ENCODE measurements at places on chromosomes 5 and 9.

DNA sequence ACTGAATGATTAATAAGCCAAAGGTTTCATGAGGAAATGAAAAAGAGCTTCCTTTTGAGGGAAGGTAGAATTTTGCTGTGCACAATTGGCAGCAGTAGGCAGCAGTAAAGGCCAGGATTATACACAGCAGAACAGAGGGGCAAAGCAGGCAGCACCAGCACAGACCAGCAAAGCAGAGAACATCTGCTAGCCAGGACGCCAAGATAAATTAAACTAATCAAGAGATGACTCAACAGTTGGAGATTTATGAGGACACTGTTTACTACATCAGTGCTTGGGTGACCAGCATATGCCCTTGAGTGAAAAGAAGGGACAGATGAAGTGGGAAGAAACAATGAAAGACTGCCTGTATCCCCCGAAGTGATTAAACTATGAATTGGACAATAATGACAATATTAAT, 871.4 kb upstream of the CDH10 start:
- no peak for DNase-seq

DNA sequence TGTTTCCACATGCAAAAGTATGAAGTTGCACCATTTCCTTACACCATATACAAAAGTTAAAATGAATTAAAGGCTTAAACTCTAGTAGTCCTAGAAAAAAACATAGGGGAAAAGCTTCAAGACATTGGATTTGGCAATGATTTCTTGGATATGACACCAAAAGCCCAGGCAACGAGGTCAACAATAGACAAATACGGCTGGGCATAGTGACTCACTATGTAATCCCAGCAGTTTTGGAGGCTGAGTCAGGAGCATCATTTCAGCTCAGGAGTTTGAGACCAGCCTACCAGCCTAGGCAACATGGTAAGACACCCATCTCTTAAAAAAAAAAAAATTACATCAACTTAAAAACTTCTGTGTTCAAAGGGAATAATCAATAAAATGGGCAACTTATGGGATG, 30.9 kb upstream of the SREK1 start:
- no peak for DNase-seq

DNA sequence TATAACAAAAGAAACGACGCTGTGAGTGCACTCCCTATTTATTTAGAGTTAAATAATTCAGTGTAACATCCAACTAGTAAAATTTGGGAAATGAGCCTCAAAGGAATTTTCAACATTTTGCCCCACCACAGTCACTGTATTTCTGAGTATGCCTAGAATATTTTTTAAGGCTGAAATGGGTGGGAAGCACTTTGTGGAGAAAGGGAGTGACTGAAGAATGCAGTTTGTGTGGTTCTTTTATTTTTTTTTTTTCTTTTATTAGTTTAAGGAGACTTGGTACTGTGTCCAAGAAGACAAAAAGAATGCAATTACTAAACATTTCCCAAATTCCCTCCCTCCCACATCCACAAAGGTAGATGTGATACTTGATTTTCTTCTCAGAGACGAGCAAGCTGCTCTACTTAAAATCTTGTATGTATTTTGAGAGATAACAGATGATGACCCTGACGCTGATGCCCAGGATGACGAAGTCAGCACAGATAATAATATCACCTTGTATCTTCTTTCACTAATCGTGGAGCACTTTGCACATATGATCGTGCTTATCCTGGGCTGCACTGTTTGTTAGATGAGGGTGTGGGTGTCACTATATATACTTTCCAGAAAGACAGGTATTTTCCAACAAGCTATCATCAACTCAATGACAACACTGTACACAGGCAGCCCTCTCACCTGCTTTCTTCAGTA, 586.3 kb downstream of the RAB3C start:
- DNase-seq: no peak

- no peak for DNase-seq
Measured at GRCh38 chr5:78050888-78051287, 243.6 kb downstream of the AP3B1 start.

- no peak for DNase-seq
Measured at GRCh38 chr5:132050661-132051552, 9.5 kb upstream of the IL3 start.

GRCh38 chr5:76451031-76451701, 48.1 kb downstream of the IQGAP2 start:
- peak; percentile 19 for DNase-seq

DNA sequence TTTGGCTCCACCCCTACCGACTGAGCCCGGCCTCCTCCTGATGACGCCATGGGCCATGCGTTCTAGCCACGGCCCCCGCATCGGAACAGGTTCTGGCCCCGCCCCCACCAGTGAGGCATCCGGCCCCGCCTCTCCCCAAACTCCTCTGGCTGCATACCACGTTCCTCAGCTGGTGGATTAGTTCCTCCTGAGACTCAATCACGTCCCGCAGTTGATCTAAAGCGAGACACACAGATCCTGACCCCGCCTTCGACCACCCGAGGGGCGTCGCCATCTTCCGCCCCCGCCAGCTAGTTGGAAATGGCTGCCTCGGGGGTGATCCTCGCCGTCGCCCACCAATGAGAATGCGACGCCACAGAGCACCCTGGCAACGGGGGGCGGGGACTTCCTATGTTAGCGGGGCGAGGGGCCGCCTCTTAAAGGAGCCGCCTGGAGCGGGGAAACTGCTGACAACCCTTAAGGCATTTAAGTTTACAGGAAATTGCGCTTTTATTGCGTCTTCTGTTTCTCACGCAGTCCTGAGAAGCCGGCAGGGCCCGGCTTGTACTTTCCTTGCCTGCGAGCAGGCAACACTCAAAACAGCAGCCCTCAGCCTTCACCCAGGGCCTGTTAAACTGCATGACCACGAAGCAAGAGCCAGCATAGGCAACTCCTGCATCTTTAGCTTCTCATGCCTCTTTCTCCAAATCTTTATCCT, at the start of gene SPATA24:
Gene SPATA24 (minus strand): TSS at position 303 of the 697 bp plus-strand sequence. CDS start 29 bp downstream, at position 274.
- DNase-seq: peak; percentile 97

GRCh38 chr9:90420768-90421513, 221.7 kb downstream of the DIRAS2 start:
- no peak for DNase-seq

DNA sequence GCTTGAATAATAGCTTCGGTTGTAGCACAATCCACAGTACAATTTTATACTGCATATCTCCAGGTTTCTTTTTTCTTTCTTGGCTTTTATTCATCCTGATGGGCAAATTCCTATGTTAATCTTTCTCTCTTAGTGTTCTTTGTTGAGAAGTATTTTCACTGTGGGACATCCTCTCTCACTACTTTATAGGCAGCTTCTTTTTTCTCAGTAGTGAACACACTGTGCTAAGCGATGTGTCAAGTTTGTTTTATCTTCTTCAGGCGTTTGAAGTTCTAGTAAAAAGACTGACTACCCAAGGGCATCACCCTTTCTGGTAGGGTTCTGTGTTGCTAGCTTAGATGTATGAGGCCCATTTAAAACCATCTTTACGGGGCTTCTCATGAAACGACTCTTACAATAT, 182.1 kb downstream of the FAM170A start:
- no peak for DNase-seq

- no peak for DNase-seq
Measured at GRCh38 chr9:115093520-115093919, 24.4 kb downstream of the TNC start.

- no peak for DNase-seq
Measured at GRCh38 chr9:27383524-27383923, 86.6 kb upstream of the EQTN start.

- no peak for DNase-seq
Measured at GRCh38 chr5:97553604-97554452, 370.8 kb upstream of the RIOK2 start.

GRCh38 chr9:73543727-73544126, 392.1 kb downstream of the ANXA1 start:
- DNase-seq: no peak

GRCh38 chr9:131555841-131556673, 10.7 kb downstream of the PRRT1B start:
- no peak for DNase-seq

GRCh38 chr5:132475987-132476875, 14.3 kb downstream of the IRF1 start:
- no peak for DNase-seq

- no peak for DNase-seq
Measured at GRCh38 chr5:54570916-54571315, 53.4 kb downstream of the SNX18 start.

DNA sequence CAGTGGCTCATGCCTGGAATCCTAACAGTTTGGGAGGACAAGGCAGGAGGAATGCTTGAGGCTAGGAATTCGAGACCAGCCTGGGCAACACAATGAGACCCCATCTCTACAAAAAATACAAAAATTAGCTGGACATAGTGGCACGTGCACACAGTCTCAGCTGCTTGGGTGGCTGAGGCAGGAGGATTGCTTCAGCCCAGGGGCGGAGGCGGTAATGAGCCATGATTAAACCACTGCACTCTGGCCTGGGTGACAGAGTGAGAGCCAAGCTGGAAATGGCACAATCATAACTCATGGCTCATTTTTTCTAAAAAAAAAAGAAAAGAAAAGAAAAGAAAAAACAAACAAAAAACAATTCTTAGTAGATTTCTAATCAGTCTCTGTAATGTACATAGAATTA, 446.2 kb downstream of the ELAVL2 start:
- DNase-seq: no peak

DNA sequence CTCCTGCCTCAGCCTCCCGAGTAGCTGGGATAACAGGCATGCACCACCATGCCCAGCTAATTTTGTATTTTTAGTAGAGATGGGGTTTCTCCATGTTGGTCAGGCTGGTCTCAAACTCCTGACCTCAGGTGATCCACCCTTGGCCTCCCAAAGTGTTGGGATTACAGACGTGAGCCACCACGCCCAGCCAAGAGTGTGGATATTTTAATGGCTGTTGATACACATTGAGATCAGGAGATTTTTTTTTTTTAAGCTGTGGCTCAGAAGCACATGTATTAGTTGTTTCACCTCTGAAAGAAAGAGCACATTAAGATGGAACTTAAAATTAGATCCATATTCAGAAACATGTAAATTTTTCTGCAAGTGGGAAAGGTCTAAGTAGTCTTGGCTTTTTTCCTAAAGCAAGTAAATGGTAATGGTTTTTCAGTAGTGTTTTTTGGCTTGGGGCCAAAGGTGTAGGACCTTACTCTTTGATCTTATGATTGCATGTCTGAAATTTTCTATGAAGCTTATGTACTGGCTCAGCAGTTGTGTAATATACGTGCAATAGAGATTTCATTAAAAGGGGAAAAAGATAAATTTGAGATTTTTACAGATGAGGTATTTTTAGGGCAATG, 9.9 kb downstream of the RBM27 start:
- no peak for DNase-seq

GRCh38 chr9:133269537-133270362, 5.3 kb downstream of the ABO start:
- DNase-seq: no peak

- no peak for DNase-seq
Measured at GRCh38 chr5:139667730-139668063, 19.5 kb downstream of the CXXC5 start.

GRCh38 chr9:3409453-3409852, 116.3 kb downstream of the RFX3 start:
- no peak for DNase-seq

GRCh38 chr5:175713930-175714329, 56.1 kb downstream of the HRH2 start:
- no peak for DNase-seq

- no peak for DNase-seq
Measured at GRCh38 chr5:2205596-2206226, 323.0 kb upstream of the IRX4 start.

GRCh38 chr9:90099262-90099963, 494.6 kb downstream of the GADD45G start:
- DNase-seq: peak; percentile 1

GRCh38 chr9:34365282-34365681, 11.4 kb downstream of the MYORG start:
- no peak for DNase-seq

DNA sequence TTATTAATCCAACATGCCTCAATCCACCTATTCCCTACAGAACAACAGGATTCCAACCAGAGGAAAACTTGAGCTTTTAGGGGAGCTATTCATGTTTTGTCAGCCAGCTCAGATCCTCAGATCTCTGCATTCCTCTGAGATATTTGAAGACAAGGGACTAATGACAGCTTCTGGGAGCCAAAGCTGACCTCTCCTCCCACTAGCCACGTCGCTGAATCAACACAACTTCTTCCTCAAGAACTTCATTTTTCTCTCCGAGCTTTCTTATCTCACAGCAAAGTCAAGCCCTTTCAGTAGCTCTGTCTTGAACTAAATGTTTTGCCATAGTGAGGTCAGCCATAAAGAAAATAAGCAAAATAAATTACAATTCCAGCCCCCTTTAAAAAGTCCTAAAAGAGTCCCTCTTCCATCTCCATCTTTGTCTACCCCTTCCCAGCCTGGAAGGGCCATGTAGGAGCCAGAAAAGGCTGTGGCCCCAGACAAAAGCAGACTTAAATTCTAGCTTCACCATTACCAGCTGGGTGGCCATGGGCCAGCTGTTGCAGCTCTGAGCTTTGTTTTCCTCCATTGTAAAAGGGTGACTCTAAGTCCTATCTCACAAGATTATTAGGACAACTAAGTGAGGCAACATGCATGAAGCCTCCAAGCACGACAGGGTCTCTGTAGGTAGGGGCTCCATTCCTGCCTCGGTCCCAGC, 65.0 kb downstream of the HSD17B3 start:
- no peak for DNase-seq

- no peak for DNase-seq
Measured at GRCh38 chr5:112709416-112709815, 28.3 kb upstream of the APC start.

GRCh38 chr9:27749838-27750237, 176.6 kb upstream of the C9orf72 start:
- no peak for DNase-seq

- DNase-seq: no peak
Measured at GRCh38 chr5:172445866-172446265, 8.5 kb downstream of the SH3PXD2B start.

DNA sequence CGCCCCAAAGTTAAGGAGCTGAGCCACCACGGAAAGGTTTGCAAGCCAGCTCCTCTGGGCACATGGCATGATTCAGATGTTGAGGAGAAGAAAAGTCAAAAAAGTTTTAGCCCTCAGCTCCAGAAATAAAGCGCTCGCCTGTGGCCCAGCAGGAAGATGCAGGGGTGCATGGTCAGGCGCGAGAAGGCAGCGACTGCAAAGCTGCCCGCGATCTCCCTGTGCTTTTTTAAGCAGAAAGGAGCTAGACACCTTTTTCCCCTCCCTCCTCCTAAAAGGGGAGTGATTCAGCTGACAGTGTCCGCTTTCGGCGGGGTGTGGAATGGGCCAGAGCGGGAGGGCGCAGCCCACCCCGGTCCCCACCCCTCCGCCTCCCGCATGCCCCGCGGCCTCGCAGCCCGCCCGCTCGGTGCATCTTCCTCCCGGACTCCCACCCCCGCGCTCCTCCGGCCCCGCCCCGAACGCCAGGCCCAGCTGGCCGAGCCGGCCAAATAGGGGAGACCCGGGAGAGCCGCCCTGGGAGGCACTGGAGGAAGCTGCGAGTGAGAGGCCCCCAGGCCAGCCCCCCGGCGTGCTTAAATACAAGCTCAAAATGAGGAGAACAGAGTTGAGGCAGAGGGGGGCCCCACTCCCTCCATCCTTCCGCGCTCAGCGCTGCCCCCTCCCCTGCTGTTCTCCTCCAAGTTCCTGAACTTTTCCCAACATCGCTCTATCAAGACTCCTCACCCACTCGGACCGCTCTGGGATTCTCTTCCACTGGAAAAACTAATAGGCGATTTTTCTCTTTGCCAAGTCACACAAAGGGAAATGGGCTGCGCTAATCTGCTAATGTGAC, at the start of gene ADAMTS12:
Gene ADAMTS12 (minus strand): TSS at position 203 of the 832 bp plus-strand sequence. CDS start 134 bp downstream, at position 69.
- no peak for DNase-seq

Data from AML-193 (cell line).